Endothelial cell (in vitro differentiated cells): ENCODE measurements at places on chromosomes 13 and 19.

- no peak for DNase-seq
Measured at GRCh38 chr13:71171740-71172139, 695.3 kb downstream of the DACH1 start.

DNA sequence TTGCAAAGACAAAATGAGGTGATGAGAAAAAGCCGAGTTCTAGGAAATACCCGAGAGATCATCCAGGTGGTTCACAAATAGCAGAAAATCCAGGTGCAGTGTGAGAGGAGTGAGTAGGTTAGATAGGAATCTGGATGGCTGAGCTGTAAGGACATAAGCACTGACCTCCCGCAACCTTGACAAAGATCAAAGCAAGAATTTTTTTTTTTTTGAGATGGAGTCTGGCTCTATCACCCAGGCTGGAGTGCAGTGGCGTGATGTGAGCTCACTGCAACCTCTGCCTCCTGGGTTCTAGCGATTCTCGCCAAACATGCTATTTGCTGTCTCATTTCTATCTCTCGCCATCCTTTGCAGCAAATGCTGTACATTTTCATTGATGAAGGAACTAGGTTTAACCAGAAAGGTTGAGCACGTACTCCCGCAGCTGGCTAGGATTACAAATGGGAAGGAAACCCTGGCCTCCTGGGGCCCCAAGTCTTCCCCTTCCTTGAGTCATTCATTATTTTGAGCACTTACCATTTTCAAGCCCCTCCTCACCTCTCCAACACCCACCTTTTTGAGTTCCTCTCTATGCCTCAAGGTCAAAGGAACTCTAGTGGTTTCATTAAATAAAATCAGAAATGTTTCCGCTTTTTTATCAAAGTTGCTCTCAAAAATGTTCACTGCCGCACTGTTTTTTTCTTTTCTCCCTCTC lies 38.8 kb downstream of the NLRP12 start:
- DNase-seq: no peak

- no peak for DNase-seq
Measured at GRCh38 chr13:70104481-70104880, 3.1 kb upstream of the ATXN8OS start.

DNA sequence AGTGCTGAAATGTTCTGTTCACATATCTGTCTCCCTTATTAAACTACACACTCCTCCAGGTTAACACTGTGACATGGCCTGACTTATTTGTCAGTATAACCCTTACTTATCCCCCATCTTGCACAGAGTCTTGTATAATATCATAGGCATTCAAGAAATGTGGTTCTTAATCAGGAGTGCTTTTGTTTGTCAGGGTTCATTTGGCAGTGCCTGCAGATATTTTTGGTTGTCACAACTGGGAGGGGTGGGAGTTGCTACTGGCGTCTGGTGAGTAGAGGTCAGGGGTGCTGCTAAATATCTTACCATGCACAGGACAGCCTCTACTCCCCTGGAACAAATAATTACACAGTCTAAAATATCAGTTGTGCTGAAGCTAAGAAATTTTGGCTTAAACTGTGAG lies 20.4 kb upstream of the OBI1 start:
- DNase-seq: no peak

- DNase-seq: no peak
Measured at GRCh38 chr19:46524308-46524707, 28.6 kb upstream of the PNMA8B start.

GRCh38 chr13:111845621-111846351 lies 221.2 kb upstream of the SOX1 start:
- no peak for DNase-seq
